ENCODE measurements at places on chromosomes 6 and 20.

DNA sequence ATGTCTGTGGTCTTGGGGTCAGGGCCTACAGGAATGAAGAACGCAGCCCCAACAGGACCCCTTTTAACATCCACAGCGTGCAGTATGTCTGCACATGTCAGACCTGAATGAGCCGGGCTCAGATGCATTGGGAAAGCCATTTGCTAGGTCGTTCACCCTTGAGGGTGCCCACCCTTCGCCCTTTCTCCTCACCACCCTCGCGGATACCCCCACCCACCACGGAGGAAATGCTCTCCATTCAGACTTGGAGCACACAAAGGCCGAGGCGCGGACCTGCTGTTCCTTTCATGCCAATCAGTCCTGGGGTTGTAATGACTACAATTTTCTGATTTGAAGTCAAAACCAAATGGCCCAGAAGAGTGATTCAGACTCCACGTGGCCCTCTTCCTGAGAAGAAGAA, 62.7 kb downstream of the EDN3 start:
- no peak for DNase-seq

DNA sequence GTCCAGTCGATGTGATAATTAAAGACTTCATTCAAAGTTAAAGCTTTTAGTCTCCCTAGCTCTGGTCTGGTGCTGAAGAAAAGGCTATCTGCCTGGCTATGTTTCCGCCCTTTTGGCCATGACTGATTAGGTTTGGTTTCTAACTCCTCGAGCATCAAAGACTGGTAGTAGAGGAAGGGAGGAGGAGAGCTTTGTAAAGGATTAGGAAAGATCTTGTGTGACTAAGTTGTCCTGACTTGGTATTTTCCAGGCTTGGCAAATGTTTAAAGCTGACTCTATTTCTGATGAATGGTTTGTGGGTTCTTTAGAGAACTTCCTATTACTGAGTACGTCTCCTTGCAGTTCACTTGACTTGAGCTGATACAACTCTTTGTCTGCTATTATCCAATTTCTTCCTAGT, 312.9 kb downstream of the GJA1 start:
- no peak for DNase-seq

- DNase-seq, result no peak
Measured at GRCh38 chr6:43953794-43954310, 173.4 kb downstream of the MRPL14 start.

- DNase-seq, result no peak
Measured at GRCh38 chr6:1868561-1869261, 259.0 kb downstream of the FOXC1 start.

Measured in activated naive CD8-positive, alpha-beta T cell treated with anti-CD3 and anti-CD28 coated beads, Interleukin-2, amount 10 ng/mL, durations not matched to agents 7 days and 5 days (primary cell).